ENCODE measurements at places on chromosomes 3 and 15.
A peak's percentile ranks its signal among the peaks of the same experiment; 100 is the strongest.

GRCh38 chr3:1091286-1091685 lies 1.5 kb upstream of the CNTN6 start:
- no peak for DNase-seq

- DNase-seq: no peak
These were observed 3.7 kb upstream of the PLXNB1 start for GRCh38 chr3:48433472-48434118.

DNA sequence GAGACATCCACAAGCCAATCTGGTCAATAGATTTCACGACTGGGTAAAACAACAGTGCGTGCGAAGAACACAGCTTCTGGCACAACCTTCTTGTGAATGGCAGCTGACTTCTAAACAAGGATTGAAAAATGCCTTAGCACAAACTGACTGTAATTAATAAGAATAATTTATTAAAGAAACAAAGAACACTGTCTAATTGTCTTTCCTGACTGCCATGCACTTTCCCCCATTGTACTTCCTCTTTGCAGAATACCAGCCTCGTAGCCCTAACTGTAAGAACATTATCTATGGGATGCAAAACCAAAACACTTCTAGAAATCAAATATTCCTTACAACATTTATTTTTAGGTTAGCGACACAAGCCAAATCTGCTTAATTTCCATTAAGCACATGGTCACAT lies 6.5 kb downstream of the FOXP1 start:
- DNase-seq: no peak

GRCh38 chr3:72567474-72567873 lies 280.8 kb downstream of the SHQ1 start:
- no peak for DNase-seq

- no peak for DNase-seq
These were observed 29.4 kb upstream of the PPIB start for GRCh38 chr15:64191971-64192830.

DNA sequence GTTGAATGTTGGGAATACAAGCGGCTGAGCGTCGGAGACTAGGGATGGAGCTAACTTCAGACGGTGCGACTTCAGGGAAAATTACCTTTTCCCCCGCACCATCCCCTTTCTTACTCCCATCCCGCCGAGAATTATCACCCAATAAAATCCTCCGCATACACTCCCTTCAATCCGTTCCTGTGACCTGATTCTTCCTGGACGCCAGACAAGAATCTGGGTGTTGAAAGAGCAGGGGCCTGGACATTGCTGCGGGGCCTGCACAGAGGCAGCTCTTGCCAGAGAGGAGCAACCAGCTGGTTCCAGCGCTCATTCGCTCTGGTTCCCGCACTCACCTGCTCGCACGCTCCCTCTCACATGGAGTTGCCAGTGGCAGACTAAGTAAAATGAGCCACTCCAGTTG lies 241.9 kb downstream of the ALCAM start:
- DNase-seq: no peak

DNA sequence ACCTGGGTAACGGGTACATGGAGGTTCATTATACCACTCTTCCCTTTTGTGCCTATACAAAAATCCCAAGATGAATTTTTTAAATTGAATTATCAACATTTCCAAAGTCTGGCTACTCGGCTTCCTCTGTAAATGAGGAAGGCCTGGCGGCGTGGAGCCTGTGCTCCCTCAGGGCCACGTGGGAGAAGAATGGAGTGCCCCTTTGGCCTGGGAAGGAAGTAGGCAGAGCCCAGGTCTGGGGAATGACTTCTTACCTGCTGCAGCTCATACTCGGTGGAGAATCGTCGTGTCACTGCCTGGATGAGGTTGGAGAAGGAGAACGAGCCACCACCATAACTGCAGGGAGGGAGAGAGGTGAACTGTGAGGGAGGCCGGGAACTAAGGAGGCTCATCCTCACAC lies 14.1 kb downstream of the MESP2 start:
- DNase-seq: no peak

DNA sequence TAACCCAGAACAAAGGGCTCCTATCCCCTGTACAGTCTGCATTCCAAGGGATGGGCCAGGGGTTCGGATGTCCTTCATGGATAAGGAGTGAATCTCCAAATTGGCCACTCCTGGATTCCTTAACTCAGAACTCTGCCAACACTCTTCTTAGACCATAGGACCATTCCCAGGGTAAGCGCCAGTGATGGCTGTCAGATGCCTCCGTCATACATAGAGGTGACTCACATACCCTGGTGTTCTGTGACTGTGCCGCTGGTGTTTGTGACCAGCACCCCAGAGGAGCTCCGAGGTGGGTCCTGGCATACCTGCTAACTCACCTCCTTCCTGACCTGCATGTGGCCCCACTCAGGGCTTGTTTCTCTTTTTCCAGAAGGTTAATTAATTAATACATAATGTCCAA lies 134.7 kb downstream of the KLF13 start:
- DNase-seq: no peak

- no peak for DNase-seq
These were observed 54.3 kb downstream of the OXNAD1 start for GRCh38 chr3:16319307-16319706.

GRCh38 chr3:72223116-72223515 lies 438.2 kb upstream of the PROK2 start:
- DNase-seq: no peak

- peak; percentile 11 for DNase-seq
These were observed 42.5 kb downstream of the TAMM41 start for GRCh38 chr3:11803977-11804892.

- no peak for DNase-seq
These were observed 96.7 kb downstream of the SMARCC1 start for GRCh38 chr3:47685037-47685436.

GRCh38 chr3:169722724-169723123 lies 42.1 kb downstream of the TERC start:
- no peak for DNase-seq

DNA sequence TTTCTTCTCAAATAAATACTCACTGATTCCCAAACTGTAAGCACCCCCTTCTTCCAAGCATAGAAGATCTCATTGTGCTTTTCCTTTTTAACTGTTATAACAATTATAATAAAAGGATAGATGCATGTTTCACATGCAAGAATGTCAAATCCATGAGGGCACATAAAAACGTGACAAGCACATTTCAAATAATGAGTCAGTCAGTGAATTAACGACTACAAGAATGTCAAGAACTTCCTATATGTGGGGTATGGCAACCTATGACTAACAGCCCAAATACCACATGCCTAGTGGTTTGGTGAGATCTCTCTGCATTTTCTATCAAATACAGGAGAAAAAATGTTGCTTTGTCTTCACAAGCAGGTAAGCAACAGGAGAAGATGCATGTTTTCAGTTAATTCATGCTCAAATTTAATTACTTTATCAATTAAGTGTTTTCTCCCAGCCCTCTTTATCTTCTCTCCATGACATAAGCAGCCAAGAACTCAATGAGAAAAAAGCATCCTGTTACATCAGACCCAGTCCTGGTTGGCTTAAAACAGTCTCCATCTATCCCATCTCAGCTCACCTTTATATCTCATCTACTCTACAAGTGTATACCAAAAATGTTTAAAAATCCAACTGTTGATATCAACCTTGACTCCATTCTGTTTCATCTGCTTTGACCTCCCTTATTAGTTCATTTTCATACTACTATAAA lies 181.5 kb upstream of the LMCD1 start:
- no peak for DNase-seq

DNA sequence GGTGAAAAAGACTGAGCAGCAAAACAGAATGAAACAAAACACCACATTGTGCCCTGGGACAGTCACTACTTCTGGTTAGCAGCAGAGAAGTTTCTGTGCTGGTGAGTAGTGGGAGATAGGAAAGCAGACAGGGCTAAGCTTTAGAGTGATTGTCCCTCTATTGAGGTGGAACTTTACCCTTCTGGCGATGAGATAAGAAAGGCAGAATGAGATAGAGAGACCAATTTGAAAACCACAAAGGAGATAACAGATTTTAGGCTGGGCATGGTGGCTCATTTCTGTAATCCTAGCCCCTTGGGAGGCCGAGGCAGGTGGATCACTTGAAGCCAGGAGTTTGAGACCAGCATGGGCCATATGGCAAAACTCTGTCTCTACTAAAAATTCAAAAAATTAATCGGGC lies 208.5 kb downstream of the TBL1XR1 start:
- DNase-seq: no peak

GRCh38 chr15:31326875-31327668 lies 437 bp downstream of the KLF13 start:
- no peak for DNase-seq

DNA sequence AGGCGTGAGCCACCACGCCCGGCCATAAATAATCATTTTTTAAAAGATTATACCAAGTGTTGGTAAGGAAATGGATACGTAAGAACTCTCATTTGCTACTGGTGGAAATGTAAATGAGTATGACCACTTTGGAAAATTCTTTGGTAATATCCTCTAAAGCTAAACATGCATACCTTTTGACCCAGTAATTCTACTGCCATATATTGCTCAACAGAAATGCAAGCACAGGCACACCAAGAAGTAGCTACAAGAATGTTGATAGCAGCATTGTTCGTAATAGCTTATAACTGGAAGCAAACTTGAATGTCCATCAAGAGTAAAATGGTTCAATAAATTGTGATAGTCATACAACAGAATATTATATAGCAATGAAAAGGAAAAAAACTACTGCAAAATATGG lies 4.8 kb upstream of the CASR start:
- no peak for DNase-seq

DNA sequence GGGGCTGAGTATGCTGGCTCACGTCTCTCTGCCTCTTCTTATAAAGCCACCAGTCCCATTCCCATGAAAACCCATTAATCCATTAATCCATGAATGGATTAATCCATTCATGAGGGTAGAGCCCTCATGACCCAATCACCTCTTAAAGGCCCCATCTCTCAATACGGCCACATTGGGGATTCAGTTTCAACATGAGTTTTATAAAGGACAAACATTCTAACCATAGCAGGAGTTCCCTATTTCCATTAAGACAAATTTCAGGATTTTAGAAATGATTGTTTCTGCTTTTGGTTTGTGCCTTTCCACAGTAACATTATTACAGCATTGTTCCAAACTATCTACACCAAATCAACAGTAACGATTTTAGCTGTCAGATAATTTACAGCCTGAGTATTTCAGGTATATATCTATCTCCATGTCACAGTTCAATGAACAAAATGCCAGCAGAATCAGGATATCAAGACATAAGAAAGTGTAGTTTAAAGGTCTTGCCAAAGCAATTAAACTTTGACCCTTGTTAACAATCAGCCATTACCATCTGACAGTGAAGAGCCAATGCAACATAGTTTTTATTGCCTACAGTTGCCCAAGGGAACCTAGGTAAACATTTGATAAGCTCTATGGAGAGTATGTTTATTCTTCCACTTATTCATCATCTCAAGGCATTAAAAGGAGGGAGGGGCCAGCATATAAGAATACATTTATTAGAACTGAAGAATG lies 3.8 kb downstream of the TSPAN3 start:
- DNase-seq: no peak

DNA sequence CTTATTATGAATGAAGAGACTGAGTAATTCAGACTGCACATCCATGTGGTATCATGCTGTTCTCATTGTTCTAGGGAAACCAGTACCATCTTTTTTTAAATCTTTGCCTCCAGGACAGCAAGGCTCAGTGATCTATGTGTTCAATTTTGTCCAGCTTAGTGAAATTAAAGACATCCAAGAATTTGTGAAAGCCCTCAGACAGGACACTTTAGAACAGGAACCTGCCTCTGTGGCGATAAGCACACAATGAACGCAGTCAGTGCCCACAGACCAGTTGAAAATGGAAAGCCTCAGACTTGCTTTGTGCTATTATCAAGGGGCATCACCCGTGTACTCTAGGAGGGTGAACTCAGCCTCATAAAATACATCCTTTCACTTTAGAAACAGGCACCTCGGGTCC lies 20.1 kb downstream of the EID1 start:
- DNase-seq: no peak

Data from progenitor cell of endocrine pancreas (in vitro differentiated cells).